ENCODE measurements at places on chromosomes 3 and 15.

- peak; percentile 22 for DNase-seq
Measured at GRCh38 chr15:89429023-89429422, 67.4 kb downstream of the RHCG start.

- no peak for DNase-seq
Measured at GRCh38 chr3:55888282-55888885, 401.3 kb upstream of the WNT5A start.

GRCh38 chr3:123609063-123609462 is 24.2 kb upstream of the HACD2 start:
- no peak for DNase-seq

- peak; percentile 78 for DNase-seq
Measured at GRCh38 chr3:123807820-123808219, 76.3 kb downstream of the MYLK start.

DNA sequence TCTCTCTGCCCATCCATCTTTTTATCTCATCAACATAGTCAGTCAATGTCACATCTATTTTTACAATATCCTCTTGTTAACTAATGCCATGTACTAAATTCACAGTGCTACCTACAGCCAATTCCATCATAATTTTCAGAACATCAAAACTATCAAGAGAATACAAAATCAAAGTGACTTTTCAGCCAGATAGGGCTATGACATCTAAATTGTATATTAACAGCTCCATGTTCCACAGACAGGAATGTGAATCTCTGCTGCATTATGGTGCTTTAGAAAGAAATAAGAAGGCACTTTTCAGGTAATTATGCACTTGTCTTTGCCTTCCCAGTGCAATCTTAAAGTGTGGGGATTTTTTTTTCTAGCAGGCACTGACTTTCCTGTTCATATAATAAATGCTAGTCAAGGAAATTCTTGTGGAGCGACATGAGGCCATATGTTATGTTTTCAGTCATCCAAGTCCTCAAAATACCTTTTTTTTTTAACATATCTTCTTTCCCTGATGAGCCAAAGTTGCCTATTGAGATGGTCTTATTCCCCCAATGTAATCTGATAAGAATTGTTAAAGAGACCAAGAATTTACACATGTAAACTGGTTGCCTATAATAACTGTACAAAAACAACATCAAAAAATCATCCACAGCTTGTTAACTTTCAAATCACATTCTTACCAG is 252.0 kb upstream of the CNTN3 start:
- DNase-seq: no peak

GRCh38 chr3:99534951-99535704 is 103.3 kb upstream of the COL8A1 start:
- DNase-seq: no peak

GRCh38 chr15:97156739-97157265 is 803.7 kb upstream of the ARRDC4 start:
- DNase-seq: no peak

- DNase-seq: no peak
Measured at GRCh38 chr3:57961828-57962447, 46.3 kb upstream of the FLNB start.

- DNase-seq: no peak
Measured at GRCh38 chr3:32181796-32182195, 56.7 kb upstream of the CMTM8 start.

DNA sequence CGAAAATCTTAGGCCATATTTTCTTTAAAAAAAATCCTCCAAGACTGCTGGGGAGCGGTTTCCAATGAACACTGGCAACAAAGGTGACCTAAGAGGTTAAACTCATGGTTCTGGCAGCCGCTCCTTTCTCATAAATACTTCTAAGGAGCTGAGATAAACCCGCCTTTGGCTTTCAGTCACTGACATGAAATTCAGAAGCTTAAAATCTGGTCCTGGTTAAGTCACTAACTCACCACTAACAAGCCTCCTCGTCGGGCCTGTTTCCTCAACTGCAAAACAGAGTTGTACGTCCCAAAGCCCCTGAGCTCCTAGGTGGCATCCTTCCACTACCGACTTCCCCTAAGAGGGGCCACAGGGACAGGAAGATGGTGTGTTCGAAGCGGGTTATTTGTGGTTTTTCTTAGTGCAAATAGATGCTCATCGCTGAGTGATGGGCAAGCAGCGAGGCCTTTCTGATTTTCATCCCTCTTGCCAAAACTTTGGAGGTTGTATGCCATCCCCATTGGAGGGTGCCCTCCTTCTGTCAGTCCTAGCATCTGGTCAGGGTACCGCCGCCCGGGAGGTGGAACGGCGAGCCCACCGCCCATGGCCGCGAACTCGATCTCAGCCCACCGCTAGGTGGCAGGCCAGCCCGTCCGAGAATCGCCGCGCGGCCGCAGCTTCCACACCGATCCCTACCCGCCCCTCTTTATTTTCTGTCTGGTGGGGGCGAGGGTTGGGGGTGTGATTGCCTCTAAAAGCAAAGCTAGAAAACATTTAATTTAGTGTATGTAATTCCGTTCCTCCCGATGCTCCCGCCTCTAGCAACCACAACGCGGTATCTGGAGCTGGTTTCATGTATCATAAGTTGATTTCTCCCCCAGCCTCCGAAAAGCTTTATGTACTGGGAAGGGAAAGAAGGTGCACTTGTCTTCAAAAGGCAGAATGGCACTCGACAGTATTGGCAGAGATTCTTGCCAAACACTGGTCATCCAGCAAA is 4.6 kb downstream of the BCL6 start:
- DNase-seq: no peak

DNA sequence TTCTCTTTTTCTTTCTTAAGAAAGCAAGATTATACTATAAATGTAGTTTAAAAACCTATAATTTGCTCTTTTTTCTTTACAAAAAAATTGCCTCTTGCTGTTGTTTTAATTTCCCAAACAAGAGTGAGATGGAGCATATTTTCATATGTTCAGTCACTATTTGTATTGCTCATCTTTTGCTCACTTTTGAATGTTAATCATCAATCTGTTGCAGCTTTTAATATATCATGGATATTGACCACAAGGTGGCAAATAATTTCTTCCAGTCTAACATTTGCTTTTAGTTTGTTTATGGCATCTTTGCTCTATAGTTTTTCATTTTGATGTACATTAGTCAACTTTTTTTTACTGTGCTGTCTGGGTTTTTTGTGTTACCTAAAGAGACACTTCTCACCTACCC is 112.6 kb upstream of the THRB start:
- no peak for DNase-seq

- no peak for DNase-seq
Measured at GRCh38 chr3:14467814-14468620, 65.6 kb downstream of the SLC6A6 start.

DNA sequence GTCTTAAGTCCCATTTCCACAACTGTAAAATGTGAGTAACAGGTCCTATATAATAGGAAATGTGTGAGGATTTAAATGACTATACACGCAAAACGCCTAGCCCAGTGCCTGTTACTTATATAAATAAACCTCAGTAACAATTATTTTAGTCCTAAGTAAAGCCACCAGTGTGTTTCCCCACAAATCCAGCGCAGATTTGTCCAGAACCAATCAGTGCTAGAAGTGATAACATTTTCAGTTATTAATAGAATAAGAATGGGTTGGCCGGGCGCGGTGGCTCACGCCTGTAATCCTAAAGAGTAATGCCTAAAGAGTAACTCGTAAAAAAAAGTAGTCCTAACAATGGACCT is 561 bp downstream of the RPAP1 start:
- no peak for DNase-seq

- no peak for DNase-seq
Measured at GRCh38 chr3:65356331-65357248, 668.8 kb upstream of the ADAMTS9 start.

DNA sequence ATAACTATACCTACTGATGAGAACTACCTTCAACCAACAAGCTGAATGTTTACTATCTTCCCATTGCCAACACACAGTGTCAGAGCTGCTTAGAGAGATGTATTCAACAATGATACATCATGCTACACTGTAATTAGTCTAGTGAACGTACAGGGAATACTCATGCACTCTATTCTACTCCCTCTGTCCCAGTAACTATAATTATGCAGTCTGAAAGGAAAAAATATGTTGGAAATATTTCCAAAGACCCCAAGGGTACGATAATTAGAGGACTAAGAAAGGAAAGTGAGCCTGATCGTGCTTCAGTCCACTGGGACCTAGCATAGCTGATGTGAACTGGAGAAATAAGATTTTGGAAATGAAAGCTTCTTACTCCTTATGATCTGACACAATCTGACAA is 36.9 kb upstream of the FSIP1 start:
- no peak for DNase-seq

- no peak for DNase-seq
Measured at GRCh38 chr15:48577469-48577868, 68.0 kb downstream of the FBN1 start.

GRCh38 chr3:192444096-192444790 is 283.1 kb downstream of the FGF12 start:
- DNase-seq: peak; percentile 74

- no peak for DNase-seq
Measured at GRCh38 chr3:185342459-185343174, 20.3 kb upstream of the MAP3K13 start.

GRCh38 chr15:47299846-47300434 is 417.4 kb upstream of the SEMA6D start:
- DNase-seq: no peak

DNA sequence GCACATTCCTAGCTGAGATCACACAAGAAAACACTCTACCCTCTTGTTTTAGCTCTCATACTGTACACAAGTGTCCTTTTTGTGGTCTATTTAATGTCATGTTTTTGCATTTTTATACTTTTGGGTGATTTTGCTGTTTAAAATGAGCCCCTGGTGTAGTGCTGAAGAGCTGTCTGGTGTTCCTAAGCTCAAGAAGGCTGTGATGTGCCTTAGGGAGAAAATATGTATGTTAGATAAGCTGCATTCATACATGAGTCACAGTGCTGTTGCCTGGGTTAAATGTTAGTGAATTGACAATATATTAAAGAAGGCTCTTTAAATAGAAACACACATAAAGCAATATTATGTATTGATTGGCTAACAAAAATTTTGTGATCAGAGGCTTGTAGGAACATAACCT is 387.4 kb upstream of the C2CD4B start:
- no peak for DNase-seq

DNA sequence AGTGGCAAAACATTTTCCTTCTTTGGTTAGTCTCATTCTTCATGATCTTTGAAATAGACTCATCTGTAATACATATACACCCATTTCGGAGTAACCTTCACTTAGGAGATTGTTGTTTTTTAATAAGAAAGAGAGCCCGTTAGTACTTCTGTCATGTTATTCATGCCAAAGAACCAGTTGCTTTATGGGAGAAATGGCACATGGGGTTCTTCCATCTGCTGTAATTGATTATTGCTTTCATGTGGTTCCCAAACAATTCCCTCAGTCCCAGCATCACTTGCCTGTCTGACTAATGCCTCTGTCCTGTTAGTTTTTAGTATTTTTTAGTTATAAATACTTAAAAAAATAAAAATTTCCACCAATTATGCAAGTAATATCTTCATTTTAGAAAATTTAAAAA is 33.8 kb upstream of the FAH start:
- no peak for DNase-seq

GRCh38 chr3:10377148-10377725 is 56.3 kb upstream of the SEC13 start:
- no peak for DNase-seq

- no peak for DNase-seq
Measured at GRCh38 chr3:24320601-24321000, 174.0 kb downstream of the THRB start.

Measured in COR-L47 (cell line).